ENCODE measurements at places on chromosomes 11 and 22. TPM values are rescaled to one million over a fixed set of nuclear protein-coding genes. Genes with fewer than 3 reads are reported as not detected.

GRCh38 chr22:33785283-33785968, 134.8 kb downstream of the LARGE1 start:
- peak; percentile 28 for DNase-seq

DNA sequence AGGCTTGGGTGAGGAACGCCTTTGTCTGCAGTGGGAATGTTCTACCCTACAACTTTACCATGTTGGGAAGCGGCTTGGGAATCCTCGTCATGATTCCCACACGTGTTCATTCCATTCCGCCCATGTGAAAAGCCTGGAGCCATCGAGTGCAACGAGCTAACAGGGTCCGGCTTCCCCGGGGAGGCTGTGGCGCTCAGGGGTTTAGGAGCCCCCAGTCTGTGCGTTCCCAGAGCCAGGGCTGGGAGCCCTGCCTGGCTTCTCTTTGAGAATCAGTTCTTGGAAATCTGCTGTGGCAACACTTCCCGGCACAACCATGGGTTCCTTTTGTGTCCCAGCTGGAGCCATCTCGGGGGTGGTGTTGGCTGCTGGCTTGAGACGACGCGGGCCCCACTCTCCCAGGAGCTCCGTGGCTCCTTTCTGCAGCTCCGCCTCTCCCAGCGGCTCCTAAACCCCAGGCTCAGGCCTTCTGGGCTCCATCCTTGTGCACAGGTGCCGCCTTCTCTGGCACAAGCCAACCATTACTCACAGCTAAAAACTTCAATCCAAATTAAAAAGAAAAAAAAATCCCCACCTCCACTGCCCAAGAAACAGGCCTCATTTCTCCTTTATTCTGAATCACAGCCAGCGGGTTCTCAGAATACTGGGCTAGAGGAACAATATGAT, 18.7 kb upstream of the PPFIA1 start:
- no peak for DNase-seq

DNA sequence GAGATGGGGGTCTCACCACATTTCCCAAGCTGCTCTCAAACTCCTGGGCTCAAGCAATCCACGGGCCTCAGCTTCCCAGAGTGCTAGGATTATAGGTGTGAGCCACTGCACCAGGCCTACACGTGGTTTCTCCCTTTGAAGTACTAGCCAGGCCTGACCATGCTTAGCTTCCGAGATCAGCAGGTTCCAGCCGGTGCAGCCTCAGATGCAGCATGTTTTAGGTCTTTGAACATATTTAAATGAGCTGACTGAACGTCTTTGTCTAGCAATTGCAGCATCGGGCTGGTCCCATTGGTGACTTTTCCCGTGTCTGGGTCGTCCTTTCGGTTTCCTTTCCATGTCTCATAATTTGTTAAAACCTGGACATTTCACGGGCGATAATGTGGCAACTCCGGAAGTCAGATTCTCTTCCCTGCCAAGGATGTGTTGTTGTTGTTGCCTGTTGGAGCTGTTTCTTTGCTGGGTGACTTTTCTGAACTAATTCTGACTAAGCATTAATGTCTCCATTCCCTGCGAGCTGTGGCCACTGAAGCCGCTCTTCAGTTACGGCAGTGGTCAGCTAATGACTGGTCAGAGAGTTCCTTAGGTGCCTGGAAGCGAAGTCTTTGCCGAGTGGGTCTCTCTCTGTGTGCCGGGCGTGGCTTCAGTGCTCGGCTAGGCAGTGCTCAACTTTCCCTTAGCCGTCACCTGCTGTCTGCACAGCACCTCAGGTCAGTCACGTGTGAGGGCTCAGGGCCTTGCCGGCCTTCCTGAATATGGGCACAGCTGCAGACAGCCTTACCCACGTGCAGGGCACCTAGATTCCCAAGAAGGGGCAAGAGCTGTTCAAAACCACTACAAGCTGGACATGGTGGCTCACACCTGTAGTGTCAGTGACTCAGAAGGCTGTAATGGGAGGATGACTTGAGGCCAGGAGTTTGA, 3.8 kb upstream of the CYP2D6 start:
- DNase-seq = no peak

The CLTCL1 gene
- total RNA-seq = 25.9 TPM

GRCh38 chr11:2451336-2451735, 6.5 kb downstream of the KCNQ1 start:
- no peak for DNase-seq

DNA sequence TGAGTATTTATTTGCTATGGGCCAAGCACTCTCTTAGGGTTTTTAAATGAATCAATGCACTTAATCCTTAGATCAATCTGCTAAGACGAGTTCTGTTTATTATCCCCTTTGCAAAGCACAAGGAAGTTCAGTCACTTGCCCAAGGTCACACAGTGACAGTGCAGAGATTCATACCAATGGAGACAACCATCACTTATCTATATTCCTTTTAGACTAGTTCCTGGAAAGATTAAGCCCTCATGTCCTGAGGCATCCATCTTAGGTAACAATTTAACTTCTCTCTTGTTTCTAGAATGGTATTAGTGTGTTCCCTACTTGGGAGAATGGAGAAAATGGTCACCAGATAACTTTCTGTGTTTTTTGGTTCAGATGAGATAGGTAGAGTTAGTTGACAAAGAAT, 28.3 kb downstream of the NF2 start:
- no peak for DNase-seq

GRCh38 chr22:31970490-31971444, 26.4 kb downstream of the YWHAH start:
- no peak for DNase-seq

DNA sequence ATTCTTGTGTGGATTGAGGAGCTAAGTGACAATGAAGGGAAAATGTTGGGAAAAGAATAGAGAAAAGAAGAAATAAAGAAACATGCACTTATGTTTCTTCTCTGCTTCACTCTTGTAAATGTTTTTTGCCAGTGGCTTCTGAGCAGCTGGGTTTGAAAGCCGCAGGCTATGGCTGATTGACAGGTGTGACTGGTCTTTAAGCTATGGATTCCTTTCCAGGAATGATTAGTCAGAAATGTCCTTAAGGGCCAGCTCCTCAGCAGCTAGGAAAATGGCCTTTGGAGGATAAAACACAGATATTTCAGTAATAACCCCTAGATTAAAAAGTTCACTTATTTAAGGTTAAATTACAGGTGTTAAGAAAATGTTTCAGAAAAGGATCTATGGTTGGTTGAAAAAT, 6.5 kb upstream of the USP28 start:
- DNase-seq = peak; percentile 52

The ARFGAP3 gene
- 62.0 TPM for total RNA-seq

The TXN2 gene
- 56.8 TPM for total RNA-seq

- no peak for DNase-seq
These were observed 264.8 kb downstream of the INSC start for GRCh38 chr11:15379483-15379882.

GRCh38 chr11:130762638-130763037, 153.6 kb downstream of the SNX19 start:
- no peak for DNase-seq

The PMM1 gene
- 32.2 TPM for total RNA-seq

- no peak for DNase-seq
These were observed 348.2 kb downstream of the CADM1 start for GRCh38 chr11:115155978-115156377.

DNA sequence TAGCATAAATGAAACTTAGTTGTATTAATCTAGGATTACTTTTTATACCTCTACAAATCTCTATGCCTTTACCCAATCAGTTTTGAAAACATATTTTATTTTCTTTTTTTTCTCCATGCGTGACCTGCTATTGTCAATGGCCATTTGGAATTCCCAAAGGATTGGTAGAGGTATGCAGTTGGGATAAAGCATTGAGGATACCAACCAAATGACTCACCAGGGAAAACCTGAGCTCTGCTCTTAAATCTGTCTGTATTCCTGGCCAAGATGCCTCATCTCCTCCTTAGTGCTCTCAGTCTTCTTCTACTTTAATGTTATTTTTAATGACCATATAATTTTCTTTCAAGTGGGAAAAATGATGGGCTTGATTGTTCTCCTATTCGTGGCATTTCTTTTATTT, 61.9 kb downstream of the EHF start:
- peak; percentile 59 for DNase-seq

DNA sequence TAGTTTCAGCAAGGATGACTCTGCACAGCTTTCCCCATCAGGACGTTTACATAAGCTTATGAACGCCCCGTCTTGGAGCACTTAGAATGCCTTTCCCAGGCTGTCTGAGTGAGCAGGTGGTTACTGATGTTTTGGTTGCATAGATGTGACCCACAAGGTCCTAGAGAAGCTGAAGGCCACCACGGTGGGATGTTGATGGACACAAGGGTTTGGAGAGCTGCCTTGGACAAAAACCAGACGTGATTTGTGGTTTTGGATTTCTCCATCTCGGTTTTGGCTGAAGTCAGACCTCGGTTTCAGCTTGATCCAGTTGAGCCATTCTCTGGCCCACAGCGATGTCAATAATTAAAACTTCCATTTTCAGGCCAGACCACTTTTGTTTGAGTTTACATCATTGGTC, 151.9 kb downstream of the LDLRAD3 start:
- no peak for DNase-seq

DNA sequence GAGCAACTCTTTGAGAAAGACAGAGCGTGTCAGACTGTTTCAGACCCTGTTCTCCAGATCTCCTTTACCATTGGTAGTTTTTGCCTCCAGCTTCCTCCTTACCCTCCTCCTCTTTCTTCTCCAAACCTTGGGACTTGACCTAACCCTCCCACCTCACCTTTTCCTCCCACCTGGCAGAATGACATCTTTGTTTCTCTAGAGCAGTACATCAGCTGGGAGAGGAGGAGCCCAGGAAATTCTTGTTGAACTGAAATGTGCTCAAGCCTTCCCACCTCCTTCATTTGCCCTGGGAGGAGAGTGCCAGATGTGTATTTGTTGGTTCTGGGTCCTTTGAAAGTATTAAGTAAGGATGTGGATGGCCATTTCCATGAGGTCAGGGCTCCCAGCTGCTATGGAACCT, 17.4 kb downstream of the OSBP2 start:
- DNase-seq = no peak

DNA sequence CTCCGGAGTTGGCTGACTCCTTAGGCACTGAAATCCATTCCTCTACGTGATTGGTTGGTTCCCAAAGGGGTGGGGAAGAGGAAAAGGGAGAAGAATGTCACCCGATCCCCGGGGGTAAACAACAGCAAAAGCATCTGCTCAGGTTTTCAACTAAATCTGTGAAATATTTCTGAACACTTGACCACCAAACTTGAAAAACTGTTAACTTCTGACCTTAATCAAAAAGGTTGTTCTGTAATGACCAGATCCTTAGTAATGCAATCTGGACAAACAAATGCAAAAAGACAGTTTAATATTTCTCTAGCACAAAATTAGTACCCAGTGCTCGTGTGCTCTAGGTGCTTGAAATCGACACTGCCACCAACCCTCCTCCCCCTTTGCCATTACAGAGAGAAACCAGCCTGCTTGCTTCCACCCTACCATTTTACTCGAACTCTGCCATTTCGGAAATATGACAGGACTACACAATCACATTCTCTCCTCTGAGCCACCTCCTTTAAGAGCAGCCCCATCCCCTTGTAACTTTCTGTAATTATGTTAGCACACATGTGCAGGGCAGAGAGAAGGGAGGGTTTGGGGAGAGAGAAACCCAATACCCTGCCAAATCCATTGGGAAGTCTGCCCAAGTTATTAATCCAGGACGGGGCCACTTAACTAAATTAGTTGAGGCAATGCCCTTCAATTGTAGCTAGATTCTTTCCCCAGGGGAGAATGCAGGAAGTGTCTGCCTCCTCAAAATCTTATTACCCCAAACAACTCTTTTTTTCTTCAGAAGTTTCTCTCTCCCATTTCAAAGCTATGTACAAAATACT, 113.8 kb downstream of the RBFOX2 start:
- DNase-seq = peak; percentile 84

The SPI1 gene
- total RNA-seq = 0.14 TPM

The SORL1 gene
- 4.1 TPM for total RNA-seq

The PHETA2 gene
- total RNA-seq = 8.7 TPM

DNA sequence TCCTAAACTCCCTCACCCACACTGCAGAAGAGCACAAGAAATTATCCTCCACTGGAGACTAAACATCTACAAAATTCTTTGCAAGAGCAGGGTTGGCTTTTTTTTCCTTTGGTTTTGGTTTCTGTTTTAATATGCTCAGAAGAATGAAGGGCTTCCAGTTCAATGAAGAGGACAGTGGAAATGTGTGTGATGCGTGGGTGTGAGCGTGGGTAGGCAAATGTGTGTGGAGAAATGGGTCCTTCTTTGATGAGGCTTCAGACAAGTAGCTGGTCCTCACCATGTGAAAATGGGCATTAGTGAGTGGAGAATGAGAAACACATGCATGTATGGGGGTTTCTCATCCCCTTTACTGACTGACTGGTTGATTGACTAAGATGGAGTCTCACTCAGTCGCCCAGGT, 263.3 kb upstream of the SYN3 start:
- DNase-seq = no peak

DNA sequence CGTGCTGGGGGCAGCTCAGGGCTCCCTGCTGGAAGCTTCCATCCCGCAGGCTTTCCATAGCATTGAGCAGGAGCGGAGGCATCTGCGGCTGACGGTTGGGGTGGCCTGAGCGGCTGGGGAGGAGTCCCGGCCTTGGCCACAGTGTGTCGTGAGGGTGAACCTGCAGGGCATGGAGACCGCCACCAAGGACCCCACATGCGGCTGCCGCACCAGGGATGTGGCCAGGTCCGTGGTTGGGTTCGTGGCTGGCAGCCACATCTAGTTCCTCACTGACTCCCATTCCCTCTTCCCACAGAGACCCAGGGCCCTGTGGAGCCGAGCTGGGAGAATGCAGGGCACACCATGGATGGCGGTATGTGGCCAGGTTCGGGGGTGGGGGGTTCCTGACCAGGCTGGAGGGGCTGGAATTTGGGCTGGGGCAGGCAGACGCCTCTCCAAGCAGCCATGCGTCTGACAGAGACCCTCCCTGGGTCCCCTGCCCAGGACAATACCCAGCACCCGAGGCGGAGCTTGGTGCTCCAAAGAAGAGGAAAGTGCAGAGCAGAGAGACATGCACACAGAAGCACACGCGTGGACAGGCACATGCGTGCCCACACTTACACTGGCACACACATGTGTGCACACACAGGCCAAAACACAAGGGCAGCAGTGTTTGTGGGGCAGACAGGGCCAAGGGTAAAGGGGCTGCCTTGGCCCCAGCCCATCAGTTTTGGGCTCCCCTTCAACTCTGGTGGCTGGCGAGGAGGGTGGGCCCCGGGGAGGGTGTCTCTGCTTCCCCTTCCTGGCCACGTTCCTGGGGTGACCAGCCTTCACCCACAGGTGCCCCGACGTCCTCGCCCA, 2.7 kb downstream of the MUC5B start:
- no peak for DNase-seq

The TRIM6 gene
- 3.4 TPM for total RNA-seq

The A4GALT gene
- 12.7 TPM for total RNA-seq

GRCh38 chr11:94537031-94537600, 6.6 kb upstream of the FUT4 start:
- DNase-seq = no peak

The BRMS1 gene
- total RNA-seq = 84.9 TPM

The SMTNL1 gene
- total RNA-seq = not detected

Measured in kidney epithelial cell (primary cell).